ENCODE measurements at places on chromosomes 1 and 21. TPM values are rescaled to one million over a fixed set of nuclear protein-coding genes. Genes with fewer than 3 reads are reported as not detected.

GRCh38 chr1:242641461-242641860 lies 117.0 kb upstream of the PLD5 start:
- H3K4me3 ChIP-seq: no peak overlapping the region
- DNase-seq: no peak
- H3K27me3 ChIP-seq: no peaks in the 10 kb centered on the region
- no peaks in the 10 kb centered on the region for H3K4me1 ChIP-seq
- no peaks in the 10 kb centered on the region for H3K36me3 ChIP-seq

DNA sequence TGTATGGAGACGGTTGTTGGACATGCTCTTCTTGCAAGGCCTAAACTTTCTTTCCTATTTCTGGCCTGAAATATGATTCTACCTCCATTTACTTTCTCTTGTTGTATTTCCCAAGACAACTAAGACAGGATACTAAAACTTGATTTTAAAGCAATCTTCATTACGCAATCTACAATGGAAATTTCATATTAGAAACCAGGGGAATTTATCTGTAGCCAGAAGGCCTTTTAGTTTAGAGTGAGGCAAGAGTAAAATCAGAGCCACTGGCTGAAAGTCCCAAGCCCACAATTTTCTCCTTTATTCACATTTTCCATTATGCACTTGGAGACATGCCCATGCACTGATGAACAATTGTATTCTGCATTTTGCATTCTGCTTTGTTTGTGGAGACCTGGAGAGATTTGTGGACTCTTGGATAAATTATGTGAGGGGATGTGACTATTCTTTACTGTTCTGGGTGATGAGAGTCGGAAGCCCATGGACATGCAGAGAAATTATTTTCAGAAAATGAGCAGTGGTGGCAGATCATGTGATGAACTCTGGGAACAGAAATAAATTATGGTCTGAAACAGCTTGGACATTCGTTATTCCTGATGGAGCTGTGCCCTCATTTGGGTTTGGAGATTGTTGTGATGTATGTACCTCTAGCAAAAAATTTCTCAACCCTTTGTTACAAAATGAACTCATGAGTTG lies 336.8 kb downstream of the SEC16B start:
- H3K27me3 ChIP-seq: no peaks in the 10 kb centered on the region
- no peak overlapping the region for H3K27ac ChIP-seq
- no peaks in the 10 kb centered on the region for H3K36me3 ChIP-seq
- H3K4me3 ChIP-seq: no peak overlapping the region

GRCh38 chr1:166383137-166383536 lies 216.3 kb upstream of the FAM78B start:
- H3K27ac ChIP-seq: no peak overlapping the region
- H3K36me3 ChIP-seq: no peaks in the 10 kb centered on the region
- no peak for DNase-seq

CASQ1 gene
- total RNA-seq: not detected

DNA sequence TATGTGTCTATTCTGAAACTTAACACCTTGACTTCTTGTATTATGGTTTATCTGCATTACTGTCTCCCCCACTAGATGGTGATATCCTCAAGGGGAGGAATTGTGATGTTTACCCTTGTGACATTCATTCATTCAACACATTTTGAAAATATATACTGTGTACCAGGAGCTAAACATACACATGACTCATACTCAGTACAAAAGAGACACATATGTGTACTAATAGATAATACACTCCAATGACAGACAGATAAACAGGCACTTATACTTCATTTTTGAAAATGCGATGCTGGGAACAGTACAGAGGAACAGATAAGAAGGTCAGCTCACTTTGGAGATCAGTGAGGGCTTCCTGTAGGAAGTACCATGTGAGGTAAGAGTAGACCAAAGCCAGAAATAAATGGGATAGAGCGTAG lies 8.9 kb upstream of the RAB3GAP2 start:
- H3K4me3 ChIP-seq: no peak overlapping the region
- H3K27me3 ChIP-seq: peaks cover 2% of the 10 kb centered on the region
- H3K36me3 ChIP-seq: no peaks in the 10 kb centered on the region
- no peaks in the 10 kb centered on the region for H3K4me1 ChIP-seq

All from naive thymus-derived CD8-positive, alpha-beta T cell (primary cell).